SK-N-MC (cell line): ENCODE measurements at places on chromosomes 4 and X.

DNA sequence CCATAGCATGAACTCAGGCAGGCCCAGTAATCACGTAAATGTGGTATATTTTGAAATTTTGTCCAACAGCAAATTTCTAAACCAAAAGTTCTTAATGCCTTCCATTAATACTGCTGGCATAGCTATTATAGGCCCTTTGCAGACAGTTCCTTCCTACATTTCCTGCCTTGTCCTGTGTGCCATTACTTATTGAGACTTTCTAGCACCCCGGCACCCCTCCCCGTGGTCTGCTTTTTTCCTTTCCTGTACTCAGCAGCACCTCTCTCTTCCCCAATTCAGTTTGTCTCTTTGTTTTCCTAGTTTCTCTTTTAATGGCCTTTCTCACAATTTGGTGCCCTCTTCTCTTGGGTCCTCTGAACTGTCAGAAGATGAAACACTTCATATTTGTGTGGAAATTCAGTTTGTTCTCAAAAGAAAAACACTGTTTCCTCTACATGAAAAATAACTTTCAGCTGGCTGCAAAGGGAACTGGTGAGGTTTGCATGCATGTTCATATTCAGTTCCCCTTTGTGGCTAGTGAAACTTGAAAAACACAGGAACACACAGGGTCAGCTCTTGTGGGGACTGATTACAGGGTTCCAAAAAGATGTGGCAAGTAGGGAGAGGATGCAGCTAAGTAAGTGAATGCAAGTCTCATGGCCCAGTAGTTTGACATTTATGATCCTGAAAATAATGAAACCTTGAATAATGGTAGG is 17.1 kb downstream of the GPR34 start:
- DNase-seq = no peak

- DNase-seq = no peak
These were observed 1454.3 kb downstream of the FSTL5 start for GRCh38 chr4:160709546-160709945.

GRCh38 chr4:43277003-43277402 is 384.5 kb downstream of the GRXCR1 start:
- DNase-seq = no peak

DNA sequence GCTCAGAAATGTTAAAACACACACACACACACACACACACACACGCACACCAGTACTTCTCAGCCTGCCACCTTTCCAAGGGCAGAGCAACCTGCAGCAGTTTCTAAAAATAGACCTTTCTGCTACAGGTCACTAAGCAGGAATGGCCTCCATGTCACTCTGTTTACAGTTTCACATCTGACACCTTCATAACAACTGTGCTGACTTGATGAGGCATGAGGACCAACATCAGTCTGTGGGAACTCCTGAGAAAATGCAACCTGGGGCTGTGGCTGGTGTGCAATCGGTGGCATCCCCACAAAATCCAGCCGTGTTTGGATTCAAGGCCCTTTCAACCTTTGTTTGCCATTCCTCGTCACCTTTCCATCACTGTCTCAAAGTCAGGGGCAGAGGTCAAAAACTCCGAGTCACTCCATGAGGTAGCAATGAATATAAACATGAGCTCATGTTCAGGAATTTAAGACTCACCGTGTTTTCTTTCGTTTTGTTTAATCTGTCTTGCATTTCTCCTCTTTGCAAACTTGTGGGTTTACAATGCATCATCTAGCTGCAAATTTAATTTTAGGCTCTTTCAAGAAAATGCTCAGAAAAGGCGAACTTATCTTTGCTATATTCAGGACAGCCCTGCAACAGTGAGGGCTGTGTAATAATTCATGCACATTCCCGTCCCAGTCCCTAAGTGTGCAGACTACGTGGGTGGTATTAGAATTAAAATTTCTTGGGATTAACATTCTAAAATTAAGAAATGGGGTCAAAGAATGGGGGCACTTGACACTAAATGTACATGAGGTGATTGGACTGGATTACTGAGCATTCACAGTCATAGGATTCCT is 135.3 kb downstream of the SHROOM3 start:
- no peak for DNase-seq

DNA sequence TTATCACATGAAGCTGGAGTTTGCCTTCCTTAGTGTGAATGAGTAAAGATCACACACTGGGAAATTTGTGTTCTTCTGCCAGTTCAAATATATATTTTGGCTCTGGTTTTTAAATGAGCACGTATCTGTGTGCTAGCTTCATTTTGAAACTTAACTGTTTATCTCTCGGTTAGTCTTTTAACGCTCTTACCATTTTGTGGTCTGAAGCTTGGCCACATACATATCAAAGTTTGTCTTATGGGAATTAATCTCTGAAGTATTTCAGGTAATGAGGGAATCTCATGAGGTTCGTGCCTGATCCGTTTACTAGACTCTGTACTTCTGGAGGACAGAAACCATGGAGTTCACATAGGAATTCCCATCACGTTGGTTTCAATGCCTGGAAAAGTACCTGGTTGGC is 13.8 kb downstream of the ATP10D start:
- no peak for DNase-seq

GRCh38 chr4:158817562-158818296 is 48.9 kb downstream of the FNIP2 start:
- no peak for DNase-seq

DNA sequence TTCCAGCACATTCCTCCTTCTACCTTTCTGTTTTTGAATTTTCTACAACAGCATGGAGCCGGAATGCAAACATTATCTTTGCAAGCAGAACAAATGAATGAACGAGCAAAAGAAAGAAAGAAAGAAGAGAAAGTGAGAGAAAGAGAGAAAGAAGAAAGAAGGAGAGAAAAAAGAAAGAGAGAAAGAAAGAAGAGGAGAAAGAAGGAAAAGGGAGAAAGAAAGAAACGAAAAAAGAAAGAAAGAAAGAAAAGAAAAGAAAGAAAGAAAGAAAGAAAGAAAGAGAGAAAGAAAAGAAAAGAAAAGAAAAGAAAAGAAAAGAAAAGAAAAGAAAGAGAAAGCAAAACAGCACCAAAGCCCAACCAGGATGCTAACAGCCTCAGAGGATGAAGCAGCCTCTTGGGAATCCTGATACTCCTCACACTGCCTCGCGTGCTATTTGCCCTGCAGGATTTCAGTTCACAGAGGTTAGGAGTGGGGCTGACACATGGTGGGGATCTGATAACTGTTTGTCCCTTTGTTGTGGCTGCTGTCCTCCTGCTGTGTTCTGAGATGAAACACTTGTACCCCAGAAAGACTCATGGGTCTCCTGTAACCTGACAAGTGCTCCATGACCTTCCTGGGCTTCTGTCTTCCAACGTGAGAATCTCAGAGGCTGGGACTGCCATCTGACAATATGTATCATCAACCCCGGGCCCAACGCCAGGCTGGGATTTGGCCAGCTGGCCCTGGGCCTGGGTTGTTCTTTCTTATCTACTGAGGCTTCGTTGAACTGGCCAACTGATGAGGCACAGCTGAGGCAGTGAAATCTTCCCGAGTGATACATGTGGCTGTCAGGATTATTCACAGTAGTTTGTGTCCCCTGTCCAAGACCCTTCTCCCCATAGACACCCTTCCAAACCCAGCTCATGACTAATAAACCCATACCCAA is 61.0 kb downstream of the SEPSECS start:
- DNase-seq = no peak

- no peak for DNase-seq
These were observed 8.1 kb upstream of the HSD17B13 start for GRCh38 chr4:87330761-87331160.

GRCh38 chr4:102537269-102537668 is 36.1 kb downstream of the NFKB1 start:
- DNase-seq = no peak

- DNase-seq = no peak
These were observed 19.7 kb downstream of the GABRE start for GRCh38 chrX:151954730-151955129.

DNA sequence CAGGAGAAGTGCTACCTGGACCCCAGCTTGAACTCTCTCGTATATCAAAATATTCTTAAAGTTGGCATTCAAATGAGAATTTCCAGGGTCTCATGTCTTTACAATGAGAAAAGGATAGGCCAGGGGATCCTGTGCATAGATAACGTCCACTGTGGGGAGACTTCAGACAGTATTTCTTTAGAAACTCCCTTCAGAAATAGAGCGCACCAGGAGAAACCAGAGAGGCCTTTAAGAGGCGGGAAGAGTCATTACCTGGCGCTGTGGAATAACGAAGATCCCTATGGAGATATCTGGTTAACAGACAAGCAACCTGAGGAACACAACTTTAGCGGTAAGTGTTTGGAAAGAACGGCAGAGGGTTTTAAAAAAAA is 600 bp downstream of the RADX start:
- no peak for DNase-seq

GRCh38 chr4:116374815-116375214 is 710.6 kb downstream of the TRAM1L1 start:
- DNase-seq = no peak

GRCh38 chr4:125123570-125124109 is 191.1 kb upstream of the FAT4 start:
- peak; percentile 81 for DNase-seq

DNA sequence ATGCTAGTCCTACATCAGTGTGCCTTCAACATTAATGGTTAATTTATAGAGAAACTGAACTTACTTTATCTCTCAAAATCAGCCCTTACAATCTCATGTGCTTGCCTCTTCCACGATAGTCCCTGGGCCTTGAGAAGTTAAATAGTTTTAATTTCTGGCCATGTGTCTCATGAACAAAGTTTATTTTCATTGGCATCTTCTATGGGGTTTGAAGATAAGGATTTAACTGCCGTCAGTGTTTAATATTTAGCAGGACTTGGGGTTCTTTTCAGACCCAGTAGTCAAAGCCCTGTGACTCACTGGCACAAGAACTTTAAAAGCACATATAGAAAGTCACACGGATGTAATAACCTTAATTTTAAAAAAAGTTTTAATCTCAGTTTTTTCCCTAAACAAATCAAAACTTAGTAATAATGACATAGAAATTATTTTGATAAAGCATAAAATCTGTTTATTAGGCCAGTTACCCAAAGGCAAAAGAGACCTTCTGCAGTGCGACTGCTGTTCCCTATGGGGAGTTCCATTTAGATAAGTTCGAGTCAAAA is 10.1 kb upstream of the MPP1 start:
- no peak for DNase-seq

DNA sequence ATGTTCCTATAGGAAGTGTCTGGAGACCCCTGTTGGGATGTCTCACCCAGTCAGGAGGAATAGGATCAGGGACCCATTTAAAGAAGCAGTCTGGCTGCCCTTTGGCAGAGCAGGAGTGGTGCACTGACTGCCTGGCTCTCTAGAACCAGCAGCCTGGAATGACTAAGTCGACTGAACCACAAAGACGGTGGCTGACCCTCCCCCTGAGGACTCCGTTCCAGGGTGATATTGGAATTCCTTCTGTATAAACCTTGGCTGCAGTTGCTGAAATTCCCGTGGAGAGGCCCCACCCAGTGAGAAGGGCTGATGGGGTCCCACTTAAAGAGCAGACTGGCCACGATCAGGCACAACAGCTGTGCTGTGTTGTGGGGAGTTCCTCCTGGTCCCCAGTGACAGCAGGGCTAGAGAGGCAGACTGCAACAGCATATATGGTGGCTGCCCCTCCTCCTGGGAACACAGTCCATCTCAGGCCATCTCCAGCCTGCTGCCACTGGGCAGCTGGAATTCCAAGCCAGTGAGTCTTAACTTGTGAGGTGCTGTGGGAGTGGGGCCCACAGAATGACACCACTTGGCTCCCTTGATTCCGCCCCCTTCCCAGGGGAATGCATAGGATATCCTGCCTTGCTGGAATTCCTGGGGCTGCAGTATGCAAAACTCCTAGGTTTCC is 41.8 kb upstream of the RLIM start:
- DNase-seq = no peak

GRCh38 chr4:183348706-183349659 is 26.8 kb upstream of the CLDN24 start:
- no peak for DNase-seq

GRCh38 chr4:84477738-84478137 is 21.4 kb downstream of the NKX6-1 start:
- no peak for DNase-seq

DNA sequence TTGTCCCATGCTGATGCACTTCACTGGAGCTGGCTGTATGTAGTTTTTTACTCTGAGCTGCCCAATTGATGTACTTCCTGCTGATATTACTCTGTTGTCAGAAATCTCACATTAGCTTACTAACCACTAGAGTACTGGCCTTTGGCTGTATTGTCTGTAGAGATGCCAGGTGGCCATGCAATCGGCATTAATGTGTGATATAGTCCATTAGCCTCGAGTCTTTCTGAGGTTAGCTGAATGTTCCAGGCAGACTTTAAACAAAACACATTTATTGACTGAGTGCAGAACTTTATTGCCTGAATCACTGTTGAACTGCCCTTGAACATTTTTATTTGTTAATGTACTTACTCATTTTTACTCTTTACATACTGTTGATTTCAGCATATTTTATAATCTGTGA is 335.2 kb downstream of the PCDH10 start:
- DNase-seq = no peak

- DNase-seq = no peak
These were observed 31.2 kb downstream of the PHEX start for GRCh38 chrX:22063284-22063683.

DNA sequence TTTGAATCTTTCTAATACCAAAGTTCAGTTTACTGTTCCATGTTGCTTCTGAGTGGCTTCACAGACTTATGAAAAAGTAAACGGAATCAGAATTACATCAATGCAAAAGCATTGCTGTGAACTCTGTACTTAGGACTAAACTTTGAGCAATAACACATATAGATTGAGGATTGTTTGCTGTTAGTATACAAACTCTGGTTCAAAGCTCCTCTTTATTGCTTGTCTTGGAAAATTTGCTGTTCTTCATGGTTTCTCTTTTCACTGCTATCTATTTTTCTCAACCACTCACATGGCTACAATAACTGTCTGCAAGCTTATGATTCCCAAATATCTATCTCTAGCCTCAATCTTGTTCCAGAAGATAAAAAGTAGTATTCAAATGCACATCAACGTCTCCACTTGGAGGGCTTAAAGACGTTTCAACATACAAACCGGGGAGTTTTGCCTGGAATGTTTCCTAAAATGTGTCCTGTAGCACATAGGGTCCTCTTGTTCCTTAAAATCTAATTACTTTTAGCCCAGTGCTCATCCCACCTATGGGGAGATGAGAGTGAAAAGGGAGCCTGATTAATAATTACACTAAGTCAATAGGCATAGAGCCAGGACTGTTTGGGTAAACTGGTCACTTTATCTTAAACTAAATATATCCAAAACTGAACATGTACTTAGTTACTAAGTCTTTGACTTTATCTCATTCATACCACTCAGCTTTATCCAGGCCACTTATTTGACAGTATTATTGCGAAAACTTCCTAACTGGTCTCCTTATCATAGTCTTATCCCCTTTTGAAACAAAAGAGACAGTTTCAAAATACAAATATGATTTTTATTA is 3.6 kb upstream of the AFP start:
- DNase-seq = no peak

GRCh38 chr4:109171070-109171469 is 131.4 kb downstream of the COL25A1 start:
- no peak for DNase-seq

- no peak for DNase-seq
These were observed 66.1 kb upstream of the SLC39A8 start for GRCh38 chr4:102411408-102411807.

- DNase-seq = no peak
These were observed 215.6 kb downstream of the GRIA3 start for GRCh38 chrX:123399709-123400108.
